ENCODE measurements at places on chromosomes 2 and 18. TPM values are rescaled to one million over a fixed set of nuclear protein-coding genes. Genes with fewer than 3 reads are reported as not detected.
A peak's percentile ranks its signal among the peaks of the same experiment; 100 is the strongest.

The C2orf66 gene
- 0.38 TPM for total RNA-seq

DNA sequence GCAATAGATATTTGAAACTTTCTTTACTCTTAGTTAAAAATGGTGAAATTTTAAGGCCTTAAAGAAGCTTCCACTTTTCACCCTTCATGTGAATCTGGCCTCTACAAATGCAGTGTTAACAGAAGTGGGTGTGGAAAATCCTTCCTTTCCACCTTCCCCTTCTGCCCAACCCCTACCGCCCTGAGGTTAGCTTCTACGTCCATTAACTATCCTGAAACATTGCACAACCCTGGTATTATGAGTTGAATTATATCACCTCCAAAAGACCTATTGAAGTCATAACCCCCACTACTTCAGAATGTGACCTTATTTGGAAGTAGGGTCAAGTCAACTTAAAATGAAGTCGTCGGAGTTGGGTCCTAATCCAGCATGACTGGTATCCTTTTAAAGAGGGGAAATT lies 80.8 kb upstream of the ACSL3 start:
- no peak for DNase-seq
- H3K27me3 ChIP-seq: no peaks in the 10 kb centered on the region
- H3K36me3 ChIP-seq: no peaks in the 10 kb centered on the region
- no peak overlapping the region for H3K4me3 ChIP-seq
- no peaks in the 10 kb centered on the region for H3K4me1 ChIP-seq

GRCh38 chr18:54003195-54003594 lies 221.3 kb downstream of the MBD2 start:
- no peak overlapping the region for H3K27ac ChIP-seq
- H3K27me3 ChIP-seq: no peaks in the 10 kb centered on the region
- H3K4me3 ChIP-seq: no peak overlapping the region
- no peaks in the 10 kb centered on the region for H3K36me3 ChIP-seq
- no peaks in the 10 kb centered on the region for H3K4me1 ChIP-seq
- DNase-seq: no peak

The CNGA3 gene
- total RNA-seq: 0.17 TPM

The CROCC2 gene
- 0.26 TPM for total RNA-seq

- DNase-seq: no peak
- H3K27ac ChIP-seq: no peak overlapping the region
- no peaks in the 10 kb centered on the region for H3K27me3 ChIP-seq
- H3K36me3 ChIP-seq: no peaks in the 10 kb centered on the region
Observed at GRCh38 chr2:112295407-112296078, 20.1 kb downstream of the ZC3H6 start.

- H3K36me3 ChIP-seq: peaks cover 63% of the 10 kb centered on the region
- DNase-seq: no peak
- H3K27me3 ChIP-seq: no peaks in the 10 kb centered on the region
- peak overlapping the region; percentile 93 for H3K27ac ChIP-seq
- peak overlapping the region; percentile 93 for H3K4me3 ChIP-seq
Observed at GRCh38 chr2:96265349-96265839, 403 bp downstream of the TMEM127 start.
